ENCODE measurements at places on chromosomes 2 and 18.

- DNase-seq: no peak
Measured at GRCh38 chr2:85692039-85692645, 2.0 kb upstream of the GNLY start.

GRCh38 chr2:102155703-102156515, 13.4 kb downstream of the IL1R1 start:
- DNase-seq: no peak

DNA sequence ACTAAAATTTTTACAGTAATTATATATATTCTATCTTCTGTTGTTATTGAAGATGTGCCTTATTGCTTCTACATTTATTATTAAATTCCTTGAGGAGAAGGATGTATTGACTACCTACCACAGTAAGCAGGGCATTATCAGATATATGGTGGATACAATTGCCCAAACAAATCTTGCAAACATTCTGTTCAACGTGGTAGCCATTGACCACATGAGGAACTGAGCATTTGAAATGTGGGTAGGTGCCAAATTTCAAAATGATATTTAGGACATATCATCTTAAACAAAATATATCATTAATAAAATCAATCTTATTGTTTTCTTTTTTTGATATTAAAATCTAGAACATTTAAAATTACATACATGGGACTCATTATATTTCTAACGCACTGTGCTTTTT, 11.1 kb downstream of the SCN3A start:
- DNase-seq: no peak

DNA sequence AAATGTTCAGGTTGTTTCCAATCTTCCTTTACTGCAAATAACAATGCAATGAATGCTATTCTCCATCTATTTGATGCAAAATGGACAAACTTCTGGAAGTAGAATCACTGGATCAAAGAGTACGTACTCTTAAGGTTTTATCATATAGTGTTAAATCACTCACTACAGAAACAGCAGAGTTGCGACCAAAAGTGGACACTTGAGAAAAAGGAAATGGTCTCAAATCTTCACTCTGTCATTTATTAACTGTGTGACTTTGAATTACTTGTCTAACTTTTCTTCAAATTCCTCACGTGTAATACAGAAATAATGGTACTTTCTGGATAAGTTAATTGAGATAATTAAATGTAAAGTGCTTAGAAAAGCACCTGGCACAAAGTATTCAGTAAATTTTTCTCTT, 78.1 kb downstream of the CERKL start:
- DNase-seq: no peak

DNA sequence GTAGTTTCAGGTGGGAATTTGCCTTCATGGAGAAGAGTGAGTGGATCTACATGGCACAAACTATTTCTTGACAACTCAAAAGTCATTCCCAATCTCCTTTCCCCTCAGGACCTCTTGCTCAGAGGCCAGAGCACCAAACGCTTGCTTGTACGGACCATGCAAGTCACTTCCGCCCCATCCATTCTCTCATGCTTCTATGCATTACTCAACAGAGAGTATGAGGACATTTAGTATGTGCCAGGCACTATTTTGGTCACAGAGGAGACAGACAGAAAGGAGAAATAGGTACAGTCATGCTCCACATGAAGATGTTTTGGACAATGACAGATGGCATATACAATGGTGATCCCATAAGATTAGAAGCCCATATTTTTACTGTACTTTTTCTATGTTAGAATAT, 117.5 kb downstream of the ACTR3 start:
- DNase-seq: no peak

DNA sequence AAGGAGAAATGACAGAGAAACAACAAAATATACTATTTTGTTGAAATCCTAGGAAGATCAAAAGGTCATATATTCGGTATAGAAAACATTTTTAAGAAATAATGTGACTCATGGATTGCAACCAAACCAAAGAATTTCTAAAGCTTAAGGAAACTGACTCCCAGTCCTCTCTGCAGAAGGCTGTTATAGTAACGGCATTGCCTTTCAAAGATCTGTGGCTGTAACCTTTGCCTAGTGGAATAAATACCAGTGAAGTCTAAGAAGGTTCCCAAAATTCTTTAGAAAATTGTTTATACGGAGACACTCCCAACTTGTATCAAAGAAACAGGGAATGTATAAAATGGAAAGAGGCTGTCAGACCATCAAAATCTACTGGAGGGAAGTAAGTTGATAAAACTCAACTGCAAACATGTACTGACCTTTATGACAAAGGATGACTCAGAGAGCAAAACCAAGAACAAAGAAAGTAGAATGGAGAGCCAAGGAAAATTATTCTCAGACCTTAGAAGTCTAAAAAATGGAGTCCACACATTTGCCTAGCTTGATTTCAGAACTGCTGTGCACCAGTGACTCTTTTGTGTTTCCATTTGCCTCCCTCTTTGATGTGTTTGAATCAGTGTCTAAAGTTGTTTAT, 48.6 kb upstream of the FSIP2 start:
- no peak for DNase-seq

GRCh38 chr2:64987001-64987955, 1.9 kb upstream of the SLC1A4 start:
- DNase-seq: no peak

- no peak for DNase-seq
Measured at GRCh38 chr18:37156330-37156942, 327.5 kb downstream of the KIAA1328 start.

- no peak for DNase-seq
Measured at GRCh38 chr2:162111958-162112850, 38.2 kb upstream of the DPP4 start.

DNA sequence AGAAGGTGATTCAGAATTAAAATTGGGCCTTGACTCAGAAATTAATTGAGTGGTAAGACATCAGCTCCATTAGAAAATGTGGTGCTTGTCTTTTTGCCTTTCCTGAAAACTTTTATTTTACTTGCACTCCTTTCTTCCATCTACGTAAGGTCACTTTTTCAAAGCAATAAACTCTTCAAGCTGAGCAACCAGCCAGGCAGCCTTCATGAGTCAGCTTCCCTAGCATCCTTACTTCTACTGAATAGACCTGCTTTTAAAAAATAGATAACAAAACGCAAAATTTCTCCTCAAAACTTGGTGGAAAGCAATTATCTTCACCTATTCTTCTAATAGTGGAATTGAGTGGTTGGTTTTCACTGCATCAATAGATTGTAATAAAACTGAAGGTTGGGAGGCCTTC, 504.2 kb downstream of the ARHGAP15 start:
- DNase-seq: no peak

Data from stimulated activated CD4-positive, alpha-beta T cell treated with anti-CD3 and anti-CD28 coated beads, Interleukin-4, amount 100 ng/mL, for 24 hours (primary cell).